Esophagus mucosa (tissue), 1 donor: ENCODE measurements at places on chromosomes 12 and 14.

GRCh38 chr12:113788020-113788856 is 177.9 kb downstream of the RBM19 start:
- ATAC-seq, result no peak

DNA sequence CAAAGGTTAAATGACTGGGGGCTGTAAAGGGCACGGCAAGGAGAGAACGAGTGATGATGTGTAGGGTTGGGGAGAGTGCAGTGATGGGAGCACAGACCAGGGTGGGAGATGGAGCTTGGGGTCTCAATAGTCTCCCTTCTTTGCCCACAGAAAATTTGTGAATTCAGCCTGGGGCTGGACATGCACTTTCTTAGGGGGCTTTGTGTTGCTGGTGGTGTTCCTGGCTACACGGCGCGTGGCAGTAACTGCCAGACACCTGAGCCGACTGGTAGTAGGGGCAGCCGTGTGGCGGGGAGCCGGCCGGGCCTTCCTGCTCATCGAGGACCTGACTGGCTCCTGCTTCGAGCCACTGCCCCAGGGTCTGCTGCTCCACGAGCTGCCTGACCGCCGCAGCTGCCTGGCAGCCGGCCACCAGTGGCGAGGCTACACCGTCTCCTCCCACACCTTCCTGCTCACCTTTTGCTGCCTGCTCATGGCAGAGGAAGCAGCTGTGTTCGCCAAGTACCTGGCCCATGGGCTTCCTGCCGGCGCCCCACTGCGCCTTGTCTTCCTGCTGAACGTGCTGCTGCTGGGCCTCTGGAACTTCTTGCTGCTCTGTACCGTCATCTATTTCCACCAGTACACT is 1.7 kb downstream of the FITM1 start:
- ATAC-seq, result peak; percentile 12

GRCh38 chr12:70354787-70355186 is 11.3 kb upstream of the KCNMB4 start:
- ATAC-seq, result no peak

DNA sequence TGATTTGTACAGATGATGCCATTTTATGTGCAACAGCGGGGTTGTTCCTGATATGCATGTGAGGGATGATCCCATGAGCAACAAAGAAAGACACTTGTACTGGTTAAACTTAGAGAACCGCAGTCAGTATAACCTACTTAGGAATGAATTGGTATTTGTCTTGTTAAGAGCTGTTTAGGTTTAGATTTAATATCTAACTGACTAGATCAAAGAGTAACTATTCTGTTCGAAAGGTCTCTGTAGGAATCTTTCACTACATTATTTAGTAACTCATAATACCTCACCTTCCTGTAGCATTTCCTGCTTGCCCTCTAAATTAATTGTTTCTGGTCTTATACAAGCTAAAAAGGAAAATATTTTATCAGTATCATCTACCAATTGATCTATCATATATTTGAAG is 350.4 kb downstream of the TRHDE start:
- no peak for ATAC-seq

GRCh38 chr12:32211900-32212156 is 105.2 kb downstream of the BICD1 start:
- ATAC-seq, result no peak

- peak; percentile 56 for ATAC-seq
These were observed 21.1 kb upstream of the KRT8 start for GRCh38 chr12:52925717-52926595.

DNA sequence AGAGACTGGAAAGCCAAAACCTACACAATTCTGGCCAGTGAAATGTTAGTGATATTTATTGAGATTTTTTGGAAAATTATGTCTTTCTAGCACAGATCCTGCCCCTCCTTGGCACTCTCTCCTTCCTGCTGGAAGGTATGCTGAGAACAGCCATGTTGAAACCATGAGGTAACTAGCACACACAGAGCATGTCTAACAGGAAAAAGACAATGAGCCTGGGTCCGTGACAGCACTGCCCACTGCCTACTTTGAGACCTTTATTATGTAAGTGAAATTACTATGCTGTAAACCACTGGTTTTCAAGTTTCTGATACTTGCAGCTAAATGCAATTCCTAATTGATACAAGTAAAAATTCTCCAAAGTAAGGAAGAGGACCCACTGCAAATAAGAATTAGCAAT is 81.6 kb upstream of the SINHCAF start:
- ATAC-seq, result no peak

GRCh38 chr14:73877790-73878189 is 8.9 kb upstream of the ZNF410 start:
- ATAC-seq, result no peak

DNA sequence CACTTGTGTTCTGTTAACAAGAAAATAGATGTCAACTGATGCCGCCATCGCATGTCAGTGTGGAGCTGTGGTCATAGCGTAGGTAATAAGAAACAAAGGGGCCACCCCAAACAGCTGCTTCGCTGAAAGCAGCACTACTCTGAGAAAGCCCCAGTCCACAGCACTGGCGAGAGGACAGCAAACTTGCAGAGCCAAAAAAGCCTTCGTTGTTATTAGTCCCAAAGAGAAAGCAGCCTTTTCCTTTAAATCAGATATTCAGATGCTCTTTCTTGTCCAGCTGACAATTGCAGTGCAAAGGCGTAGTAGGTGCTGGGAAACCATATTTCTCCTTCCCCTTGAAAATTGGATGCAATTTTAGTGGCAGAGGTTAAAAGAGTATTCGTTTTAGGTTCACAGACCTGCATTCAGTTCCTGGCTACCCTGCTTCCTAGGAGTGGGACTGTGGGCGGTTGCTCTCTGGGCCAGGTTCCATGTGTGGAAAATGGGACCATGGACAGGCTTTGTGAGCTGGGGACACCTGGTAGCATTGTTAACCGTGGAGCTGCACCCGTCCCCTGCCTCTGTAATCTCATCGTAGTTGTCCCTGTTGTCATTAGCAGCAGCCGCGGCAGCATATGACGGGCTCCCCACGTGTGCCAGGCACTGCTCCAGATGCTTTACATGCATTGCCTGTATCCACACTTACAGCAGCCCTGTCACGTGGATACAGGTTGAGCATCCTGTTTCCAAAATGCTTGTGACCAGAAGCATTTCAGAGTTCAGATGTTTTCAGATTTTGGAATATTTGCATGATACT is 54.2 kb downstream of the ELK3 start:
- no peak for ATAC-seq

GRCh38 chr14:53473480-53473879 is 320.4 kb upstream of the DDHD1 start:
- ATAC-seq, result no peak

DNA sequence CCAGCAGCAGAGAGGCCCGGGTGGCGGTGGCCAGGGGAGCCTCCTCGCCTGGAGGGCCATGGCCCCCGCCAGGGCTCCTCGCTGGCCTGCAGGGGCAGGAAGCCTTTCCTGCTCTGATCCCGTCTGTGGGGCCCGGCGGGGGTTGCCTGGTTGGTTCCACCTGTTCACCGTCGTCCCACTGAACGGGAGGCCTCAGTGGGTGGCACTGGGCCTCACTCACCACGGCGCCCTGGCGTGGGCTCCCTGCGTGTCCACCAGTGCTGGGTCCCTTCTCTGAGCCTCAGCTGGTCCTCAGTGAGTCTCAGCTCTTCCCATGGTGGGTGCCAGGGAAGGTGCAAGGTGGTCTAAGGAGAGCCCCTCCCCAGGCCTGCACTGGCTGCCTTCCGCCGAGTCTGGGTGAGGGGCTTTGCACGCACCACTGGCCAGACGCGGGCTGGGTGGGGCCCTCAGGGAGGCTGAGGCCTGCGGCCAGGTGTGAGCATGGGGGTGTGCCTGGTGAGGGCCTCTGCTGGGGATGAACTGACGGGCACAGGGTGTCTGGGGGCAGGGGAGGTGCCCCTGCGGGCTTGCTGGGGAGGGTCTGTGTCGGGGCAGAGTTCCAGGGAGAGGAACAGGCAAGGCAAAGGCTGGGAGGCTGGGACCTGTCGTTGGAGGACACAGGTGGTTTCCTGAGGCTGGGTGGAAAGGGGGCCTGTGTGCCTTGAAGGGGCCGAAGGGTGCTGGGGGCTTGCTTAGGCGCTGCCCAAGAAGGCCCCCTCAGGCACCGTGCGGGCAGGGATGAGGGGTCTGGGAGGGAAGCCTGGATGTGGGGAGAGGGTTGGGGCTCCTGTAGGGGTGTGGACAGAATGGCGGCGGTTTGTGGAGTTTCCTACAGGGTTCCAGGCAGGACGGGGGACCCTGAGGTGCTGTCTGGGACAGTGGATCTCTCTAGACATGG is 339.8 kb downstream of the TMEM121 start:
- no peak for ATAC-seq

- no peak for ATAC-seq
These were observed 72.0 kb downstream of the DICER1 start for GRCh38 chr14:95085321-95085720.

DNA sequence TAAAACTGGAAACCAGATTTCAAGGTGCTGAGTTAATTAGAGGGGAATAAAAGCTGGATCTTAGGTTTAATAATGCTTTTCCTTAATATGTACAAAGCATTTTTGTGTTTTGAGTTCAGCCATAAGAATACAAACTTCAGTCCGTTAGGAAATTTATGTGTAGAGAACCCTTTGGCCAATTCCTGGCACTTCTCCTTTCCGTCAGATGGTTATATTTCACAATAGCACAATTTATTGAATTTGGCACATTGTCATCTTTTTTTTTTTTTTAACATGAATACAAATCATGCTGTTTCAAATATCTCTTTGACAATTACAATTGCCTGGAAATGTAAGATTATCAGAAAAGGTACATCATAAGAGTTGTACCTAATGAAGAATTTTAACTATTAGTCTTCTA is 56.2 kb upstream of the DDHD1 start:
- ATAC-seq, result no peak

DNA sequence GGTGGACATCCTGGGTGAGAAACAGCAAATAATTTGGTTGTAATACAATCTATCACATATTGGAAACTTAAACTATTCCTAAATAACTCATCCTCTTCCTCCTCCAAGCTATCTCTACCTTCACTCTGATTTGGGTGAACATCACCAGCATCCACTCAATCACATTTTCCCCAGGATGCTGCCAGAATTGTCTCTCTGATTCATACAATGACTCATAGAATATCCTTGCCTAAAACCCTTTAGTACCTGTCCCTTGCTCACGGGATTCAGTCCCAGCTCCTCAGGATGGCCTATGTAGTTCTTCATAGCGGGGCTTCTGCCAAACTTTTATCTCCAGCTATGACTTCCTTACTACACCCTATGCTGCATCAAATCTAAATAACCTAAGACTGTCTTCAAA is 146.8 kb downstream of the EMP1 start:
- no peak for ATAC-seq

DNA sequence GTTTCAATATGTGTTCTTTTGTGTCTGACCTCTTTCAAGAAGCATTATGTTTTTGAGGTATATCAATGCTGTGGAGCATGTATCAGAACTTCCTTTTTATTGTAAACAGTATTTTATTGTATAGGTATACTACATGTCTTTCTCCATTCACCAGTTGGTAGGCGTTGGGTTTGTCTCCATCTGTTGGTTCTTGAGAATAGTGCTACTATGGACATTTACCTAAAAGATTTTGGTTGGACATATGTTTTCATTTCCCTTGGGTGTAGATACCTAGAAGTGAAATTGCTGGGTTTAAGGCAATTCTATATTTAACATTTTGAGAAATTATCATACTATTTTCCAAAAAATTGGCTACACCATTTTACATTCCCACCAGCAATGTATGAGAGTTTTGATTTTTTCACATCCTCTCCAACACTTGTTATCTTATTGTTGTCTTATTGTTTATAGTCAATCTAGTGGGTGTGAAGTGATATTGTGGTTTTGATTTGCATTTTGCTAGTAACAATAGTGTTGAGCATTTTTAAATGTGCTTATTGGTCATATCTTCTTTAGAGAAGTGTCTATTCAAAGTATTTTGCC is 409.2 kb downstream of the IPO8 start:
- ATAC-seq, result peak; percentile 48

GRCh38 chr14:66405158-66405557 is 81.0 kb upstream of the CCDC196 start:
- no peak for ATAC-seq

DNA sequence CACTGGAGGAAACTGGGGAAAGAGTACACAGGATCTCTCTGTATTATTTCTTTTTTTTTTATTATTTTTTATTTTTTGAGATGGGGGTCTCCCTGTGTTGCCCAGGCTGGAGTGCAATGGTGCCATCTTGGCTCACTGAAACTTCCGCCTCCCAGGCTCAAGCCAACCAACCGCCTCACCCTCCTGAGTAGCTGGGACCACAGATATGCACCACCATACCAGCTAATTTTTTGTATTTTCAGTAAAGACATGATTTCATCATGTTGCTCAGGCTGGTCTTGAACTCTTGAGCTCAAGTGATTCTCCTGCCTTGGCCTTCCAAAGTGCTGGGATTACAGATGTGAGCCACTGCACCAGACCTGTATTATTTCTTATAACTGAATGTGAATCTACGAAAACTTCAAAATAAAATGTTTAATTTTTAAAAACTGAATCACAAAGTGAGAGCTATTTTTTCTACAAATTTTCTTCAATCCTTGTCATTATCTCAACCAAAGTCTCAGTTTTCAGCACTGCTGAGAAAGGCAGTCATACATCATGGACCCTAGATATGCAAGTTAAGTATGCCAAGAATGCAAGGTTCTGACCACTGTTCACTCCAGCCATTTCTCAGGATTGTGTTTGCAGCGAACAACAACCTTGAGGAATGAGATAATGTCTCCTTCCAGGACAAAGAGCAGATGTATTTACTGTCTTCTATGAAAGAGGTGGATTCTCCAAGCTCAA is 2.4 kb downstream of the EAPP start:
- no peak for ATAC-seq

- no peak for ATAC-seq
These were observed 37.1 kb upstream of the DHRS4 start for GRCh38 chr14:23916446-23916845.

- no peak for ATAC-seq
These were observed 1.9 kb upstream of the OR4E1 start for GRCh38 chr14:21675566-21675965.

GRCh38 chr14:50320283-50320682 is 8.2 kb downstream of the DMAC2L start:
- ATAC-seq, result peak; percentile 84

DNA sequence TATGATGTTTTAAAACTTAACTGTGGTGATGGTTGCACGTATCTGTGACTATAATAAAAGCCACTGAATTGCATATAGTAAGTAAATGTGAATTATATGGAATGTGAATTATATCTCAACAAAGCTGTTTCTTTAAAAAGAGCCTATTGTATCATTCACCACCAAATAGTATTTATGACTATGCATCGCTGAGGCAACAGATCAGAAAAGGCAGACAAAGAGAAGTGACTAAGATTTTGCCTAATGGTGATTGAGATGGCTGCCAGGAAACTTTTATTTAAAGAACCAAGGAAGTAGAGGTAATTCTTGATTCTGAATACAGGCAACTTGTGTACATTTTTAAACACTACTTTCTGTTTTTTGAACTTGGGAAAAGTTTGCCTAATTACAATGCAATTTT is 31.7 kb downstream of the DHRS7 start:
- no peak for ATAC-seq

GRCh38 chr12:21500786-21501257 is 613 bp downstream of the RECQL start:
- ATAC-seq, result no peak

DNA sequence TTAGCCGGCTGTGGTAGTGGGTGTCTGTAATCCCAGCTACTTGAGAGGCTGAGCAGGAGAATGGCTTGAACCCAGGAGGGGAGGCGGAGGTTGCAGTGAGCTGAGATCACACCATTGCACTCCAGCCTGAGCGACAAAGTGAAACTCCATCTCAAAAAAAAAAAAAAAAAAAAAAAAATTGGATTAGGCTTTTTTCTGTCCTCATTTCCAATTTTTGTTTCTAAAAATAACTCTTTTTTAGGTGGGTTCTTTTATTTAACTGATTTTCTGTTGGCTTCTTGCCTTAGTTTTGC is 863.7 kb downstream of the LRFN5 start:
- no peak for ATAC-seq
